ENCODE measurements at places on chromosomes 11 and 22.

DNA sequence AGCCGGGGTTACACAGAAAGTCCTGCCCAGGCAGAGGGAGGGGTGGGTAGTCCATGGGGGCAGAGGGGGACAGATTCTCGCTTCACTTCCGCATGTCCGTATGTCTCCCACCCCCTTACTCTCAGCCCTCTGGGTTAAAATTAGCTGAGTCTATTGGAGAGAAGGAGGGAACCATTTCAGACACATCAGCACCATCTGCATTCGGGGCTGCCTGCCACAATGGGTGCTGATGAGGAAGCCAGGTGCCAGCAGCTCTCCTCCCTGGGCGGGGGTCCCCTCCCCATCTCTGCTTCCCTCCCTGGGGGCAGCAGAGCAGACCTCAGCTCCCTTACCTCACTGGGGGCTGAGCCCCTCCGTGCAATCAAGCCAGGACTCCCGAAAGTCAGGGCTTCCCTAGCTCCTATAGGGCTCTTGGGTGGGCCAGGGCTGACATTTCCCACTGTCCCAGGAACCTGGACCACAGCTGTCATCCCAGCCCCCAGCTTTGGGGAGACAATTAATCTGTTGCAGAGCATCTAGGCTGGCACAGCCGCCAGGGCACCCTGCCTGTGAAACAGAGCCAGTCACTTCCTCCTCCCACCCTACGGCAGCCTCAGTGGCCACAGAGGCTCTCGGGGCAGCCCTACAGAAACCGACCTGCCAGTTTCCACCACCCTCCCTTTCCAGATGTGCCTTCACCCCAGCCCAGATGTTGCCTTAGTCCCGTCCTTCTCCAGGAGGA lies 67.3 kb downstream of the PDE2A start:
- no peak for DNase-seq

- DNase-seq, result no peak
Measured at GRCh38 chr11:34653031-34653430, 32.1 kb downstream of the EHF start.

DNA sequence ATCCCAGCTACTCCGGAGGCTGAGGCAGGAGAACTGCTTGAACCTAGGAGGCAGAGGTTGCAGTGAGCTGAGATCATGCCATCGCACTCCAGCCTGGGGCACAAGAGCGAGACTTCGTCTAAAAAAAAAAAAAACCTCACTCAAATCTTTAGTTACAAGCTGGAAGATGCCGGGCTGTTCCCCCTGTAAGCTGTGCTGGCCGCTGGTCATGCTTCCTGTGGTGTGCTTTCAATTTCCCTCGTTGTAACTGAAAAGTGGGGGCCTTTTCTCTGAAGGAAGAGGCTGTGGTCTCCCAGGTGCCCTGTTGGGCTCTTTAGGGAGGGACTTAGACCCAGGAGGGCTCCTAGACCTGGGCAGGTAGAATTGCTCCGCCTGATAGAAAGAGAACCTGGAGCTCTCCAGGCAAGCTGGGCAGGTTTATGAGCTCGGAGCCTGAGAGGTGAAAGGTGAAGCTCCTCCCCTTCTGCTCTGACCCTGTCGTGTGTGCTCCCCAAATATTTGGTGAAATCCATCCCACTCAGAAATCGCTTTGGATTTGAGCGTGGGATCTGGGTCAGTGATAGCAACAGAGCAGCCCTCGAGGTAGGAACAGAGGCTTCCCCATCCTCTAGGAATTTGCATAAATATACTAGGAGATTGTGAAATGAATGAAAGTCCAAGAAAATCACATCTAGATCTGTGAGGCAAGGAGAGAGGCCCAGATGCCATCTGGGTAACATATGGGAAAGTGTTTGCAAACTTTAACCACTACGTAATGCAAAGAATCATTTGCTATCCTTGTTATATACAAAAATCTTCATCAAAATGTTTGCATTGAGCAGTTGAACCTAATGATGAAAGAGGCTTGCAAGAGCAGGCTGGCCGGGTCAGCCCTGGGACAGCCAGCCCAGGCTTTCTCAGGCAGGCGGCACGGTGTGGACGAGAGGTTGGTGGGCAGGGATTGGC lies 154.3 kb downstream of the FBXO7 start:
- no peak for DNase-seq

DNA sequence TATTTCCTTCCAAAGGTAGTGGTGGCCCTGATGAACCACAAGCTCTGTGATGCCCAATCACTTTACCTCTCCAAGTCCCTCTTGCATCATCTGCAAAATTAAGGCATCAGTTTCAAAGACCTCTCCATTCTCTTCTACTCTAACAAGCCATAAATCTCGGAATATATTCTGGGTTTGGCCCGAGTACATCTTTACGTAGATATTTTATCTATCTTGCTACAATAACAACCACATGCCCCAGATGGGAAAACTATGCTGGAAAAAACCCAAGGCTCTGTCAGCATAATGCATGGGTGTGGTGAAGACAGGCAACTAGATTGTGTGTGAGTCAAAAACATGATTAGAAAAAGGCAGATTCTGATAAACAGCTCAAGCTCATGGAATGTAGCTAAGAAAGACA lies 228.2 kb upstream of the BLID start:
- no peak for DNase-seq

DNA sequence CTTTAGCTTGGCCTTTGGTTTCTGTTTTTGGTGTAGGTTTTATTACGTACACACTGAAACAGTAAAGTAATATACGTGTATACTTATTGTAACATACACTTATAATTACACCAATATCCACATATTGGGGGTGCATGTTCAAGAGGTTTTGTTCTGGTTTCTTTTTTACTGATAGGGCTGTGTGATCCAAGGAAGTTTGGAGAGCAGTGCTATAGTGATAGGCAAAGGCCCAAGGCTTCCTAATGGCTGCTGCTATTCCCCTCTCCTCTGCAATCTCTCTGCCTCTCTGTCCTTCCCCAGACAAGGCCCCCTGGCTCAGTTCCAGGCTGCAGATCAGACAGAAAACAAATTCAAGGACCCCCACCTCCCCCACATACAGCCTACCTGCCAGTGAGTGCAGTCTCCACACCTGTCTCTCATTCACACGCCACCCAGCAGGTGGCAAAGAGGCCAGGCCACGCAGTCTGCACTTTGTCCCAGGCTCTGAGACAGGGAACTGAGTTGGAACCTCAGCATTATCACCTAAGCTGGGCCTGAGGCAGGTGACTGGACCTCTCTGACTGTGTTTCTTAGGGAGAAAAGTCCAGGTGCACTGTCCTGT lies 15.1 kb downstream of the TMEM184B start:
- no peak for DNase-seq

GRCh38 chr11:10522921-10523320 lies 18.1 kb downstream of the RNF141 start:
- no peak for DNase-seq

GRCh38 chr11:109425554-109425953 lies 3.6 kb downstream of the C11orf87 start:
- no peak for DNase-seq

DNA sequence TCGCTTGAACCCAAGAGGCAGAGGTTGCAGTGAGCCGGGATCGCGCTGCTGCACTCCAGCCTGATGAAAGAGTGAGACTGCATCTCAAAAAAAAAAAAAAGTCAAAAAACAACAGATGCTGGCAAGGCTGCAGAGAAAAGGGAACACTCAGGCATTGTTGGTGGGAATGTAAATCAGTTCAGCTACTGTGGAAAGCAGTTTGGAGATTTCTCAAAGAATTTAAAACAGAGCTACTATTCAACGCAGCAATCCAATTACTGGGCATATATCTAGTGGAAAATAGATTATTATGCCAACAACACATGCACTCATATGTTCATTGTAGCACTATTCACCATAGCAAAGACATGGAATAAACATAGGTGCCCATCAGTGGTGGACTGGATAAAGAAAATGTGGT lies 89.7 kb downstream of the EFCAB6 start:
- no peak for DNase-seq

DNA sequence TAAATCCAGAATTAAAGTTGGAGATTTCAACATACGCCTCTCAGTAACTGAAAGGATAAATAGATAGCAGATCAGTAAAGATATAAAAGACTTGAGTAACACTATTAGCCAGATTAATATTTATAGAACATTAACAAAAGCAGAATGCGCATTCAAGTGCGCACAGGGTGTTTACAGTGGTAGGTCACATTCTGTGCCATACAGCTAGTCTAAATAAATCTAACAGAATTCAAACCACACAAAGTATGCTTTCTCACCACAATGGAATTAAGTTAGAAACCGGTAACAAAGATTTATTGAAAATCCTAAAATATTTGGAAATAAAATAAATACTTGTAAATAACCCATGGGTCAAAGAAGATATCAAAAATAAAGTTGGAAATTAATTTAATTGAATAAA lies 341.0 kb downstream of the DYNC2H1 start:
- DNase-seq, result no peak

- no peak for DNase-seq
Measured at GRCh38 chr22:39545386-39546365, 13.1 kb upstream of the RPS19BP1 start.

DNA sequence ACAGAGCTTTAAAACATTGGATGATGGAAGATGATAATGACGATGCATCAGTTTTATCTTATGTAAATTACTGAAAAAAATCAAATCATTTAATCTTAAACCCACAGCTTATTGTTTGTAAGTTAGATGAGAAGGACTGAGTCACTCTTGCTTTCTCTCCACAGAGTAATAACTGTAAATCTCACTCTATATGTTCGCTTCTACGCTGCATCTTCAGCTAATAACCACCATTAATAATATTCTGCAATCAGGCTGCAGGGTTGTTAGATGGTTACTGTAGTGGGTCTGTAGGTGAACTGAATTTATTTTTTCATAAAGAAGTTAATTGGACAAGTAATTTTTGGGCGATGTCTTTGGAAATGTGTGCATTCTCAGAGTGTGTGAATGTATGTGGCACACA lies 260.0 kb downstream of the FAT3 start:
- no peak for DNase-seq

GRCh38 chr11:1310772-1311468 lies 1.5 kb upstream of the TOLLIP start:
- DNase-seq, result no peak

GRCh38 chr11:104529906-104530305 lies 366.0 kb upstream of the PDGFD start:
- DNase-seq, result no peak

GRCh38 chr11:62706850-62707247 lies 375 bp downstream of the BSCL2 start:
- DNase-seq, result no peak

GRCh38 chr11:12864316-12865156 lies 144.6 kb upstream of the RASSF10 start:
- DNase-seq, result no peak

DNA sequence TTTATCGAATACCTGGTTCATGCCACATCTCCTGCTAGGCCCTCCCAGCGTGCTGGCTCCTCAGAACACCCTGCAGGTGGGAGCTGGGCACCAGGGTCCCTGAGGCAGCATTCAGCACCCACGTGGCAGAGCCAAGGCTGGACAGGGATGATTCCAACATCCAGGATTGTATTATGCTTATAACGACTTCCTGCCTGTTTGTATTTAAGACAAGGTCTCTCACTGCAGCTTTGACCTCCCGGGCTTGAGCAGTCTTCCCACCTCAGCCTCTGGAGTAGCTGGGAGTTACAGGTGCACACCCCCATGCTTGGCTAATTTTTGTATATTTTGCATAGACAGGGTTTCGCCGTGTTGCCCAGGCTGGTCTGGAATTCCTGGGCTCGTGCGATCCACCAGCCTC lies 64.7 kb upstream of the WNT7B start:
- DNase-seq, result no peak

- no peak for DNase-seq
Measured at GRCh38 chr11:111918390-111919256, at the start of gene C11orf52. Gene C11orf52 (plus strand): TSS chr11:111918913. CDS start chr11:111918973, 60 bp downstream.

GRCh38 chr11:55697817-55698216 lies 35.8 kb downstream of the OR4C6 start:
- no peak for DNase-seq

DNA sequence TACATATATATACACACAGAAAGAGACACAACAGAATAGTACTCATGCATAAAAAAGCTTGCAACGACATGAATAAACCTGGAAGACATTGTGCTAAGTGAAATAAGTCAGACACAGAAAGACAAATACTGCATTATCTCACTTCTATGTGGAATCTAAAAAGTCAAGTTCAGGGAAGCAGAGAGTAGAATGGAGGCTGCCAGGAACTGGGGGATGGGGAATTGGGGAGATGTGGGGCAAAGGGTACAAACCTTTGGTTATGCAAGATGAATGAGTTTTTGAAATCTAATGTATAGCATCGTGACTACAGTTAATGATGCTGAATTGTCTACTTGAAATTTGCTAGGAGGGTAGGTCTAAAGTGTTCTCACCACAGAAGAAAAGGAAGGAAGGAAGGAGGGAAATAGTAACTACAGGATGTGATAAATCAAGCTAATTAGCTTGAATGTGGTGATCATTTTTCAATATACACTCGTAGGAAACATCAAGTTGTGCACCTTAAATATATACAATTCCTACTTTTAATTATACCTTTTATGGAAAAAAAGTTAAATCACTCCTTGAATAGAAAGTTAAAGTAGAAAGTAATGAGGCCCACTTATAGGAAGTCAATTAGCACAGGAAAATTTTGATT lies 33.8 kb downstream of the MMP13 start:
- no peak for DNase-seq

- no peak for DNase-seq
Measured at GRCh38 chr11:35165030-35165422, 26.1 kb downstream of the CD44 start.

GRCh38 chr11:106540001-106540400 lies 462.5 kb downstream of the AASDHPPT start:
- no peak for DNase-seq

DNA sequence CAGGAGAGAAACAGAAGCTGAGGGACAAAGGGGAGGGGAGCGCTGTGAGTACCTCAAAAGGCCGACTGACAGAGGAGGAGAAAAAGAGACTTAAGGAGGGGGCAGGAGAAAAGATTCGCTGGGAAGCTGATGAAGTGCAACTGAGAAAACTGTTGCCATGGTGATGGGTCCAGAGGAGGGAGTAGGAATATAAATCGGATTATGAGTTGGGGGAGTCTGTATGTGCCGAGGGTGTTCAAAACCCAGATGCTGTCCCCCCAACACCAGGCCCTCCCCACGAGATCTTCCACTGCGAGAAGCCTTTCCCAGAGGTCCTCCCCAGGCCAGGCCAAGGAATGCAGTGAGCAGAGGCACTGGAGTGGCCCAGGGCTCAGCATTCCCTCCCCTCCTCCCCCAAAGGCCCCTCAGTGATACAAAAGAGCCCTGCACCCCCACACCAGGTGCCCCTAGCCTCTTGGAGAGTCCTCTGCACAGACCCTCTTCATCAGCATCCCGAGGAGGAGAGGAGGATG lies 13.7 kb upstream of the BCL9L start:
- DNase-seq, result no peak

- DNase-seq, result no peak
Measured at GRCh38 chr11:9625728-9626127, 38.1 kb upstream of the SWAP70 start.

DNA sequence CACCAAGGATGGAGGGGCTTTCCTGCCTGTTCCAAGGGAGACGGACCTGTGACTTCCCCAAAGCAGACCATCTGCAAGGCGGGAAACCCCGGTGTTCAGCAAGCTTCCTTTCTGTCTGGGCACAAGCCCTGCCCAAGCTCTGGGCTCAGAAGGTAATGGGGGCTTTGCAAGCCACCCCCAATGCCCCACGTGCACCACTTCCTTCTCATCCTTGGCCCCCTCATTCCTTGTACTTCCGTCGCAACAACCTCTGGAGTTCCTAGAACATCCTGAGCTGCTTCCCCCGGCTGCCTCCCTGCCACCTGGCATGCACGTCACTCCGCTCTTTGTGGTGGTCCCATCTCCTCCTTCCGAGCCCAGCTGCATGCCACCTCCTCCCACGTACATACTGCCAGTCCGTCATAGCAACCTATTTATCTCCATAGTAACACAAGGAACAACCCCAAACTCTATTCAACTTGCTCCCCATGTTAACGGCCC lies 3.9 kb downstream of the MYEOV start:
- DNase-seq, result peak; percentile 54

Measured in hippocampal formation (tissue), 2 donors.